ENCODE measurements at places on chromosomes 2 and 18.

GRCh38 chr2:12050396-12050795 is 304.0 kb downstream of the LPIN1 start:
- DNase-seq, result no peak

DNA sequence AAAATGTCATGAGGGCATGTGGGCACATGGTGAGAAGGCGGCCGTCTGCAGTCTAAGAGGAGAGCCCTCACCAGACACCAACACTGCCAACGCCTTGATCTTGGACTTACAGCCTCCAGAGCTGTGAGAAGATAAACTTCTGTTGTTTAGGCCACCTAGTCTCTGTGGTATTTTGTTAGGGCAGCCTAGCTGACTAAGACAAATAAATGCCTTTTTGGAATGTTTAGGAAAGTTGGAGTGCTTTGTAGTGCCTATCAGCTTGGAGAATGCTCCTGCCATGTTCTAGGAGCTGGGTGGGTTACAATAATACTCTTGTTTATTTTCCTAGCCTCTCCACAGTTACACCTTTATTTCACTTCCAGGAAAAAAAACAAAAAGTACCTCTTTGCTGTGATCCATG is 92.0 kb downstream of the SPP2 start:
- DNase-seq, result no peak

- DNase-seq, result no peak
Measured at GRCh38 chr2:205435970-205436369, 246.3 kb upstream of the NRP2 start.

DNA sequence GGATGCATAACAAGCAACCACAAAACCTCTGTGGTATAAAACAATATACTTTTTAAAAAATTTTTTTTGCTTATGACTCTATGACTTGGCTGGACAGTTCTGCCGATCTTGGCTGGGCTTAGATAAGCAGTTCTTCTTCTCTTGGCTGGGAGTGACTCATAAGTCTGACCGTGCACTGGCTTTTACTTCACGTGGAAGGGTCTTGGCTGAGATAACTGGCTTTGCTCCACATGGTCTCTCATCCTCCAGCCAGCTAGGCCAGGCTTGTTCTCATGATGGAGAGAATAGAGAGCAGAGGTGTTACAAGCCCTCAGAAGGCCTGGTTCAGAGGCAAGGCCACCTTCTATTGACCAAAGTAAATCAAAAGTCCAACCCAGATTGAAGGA is 178.9 kb upstream of the SERPINE2 start:
- no peak for DNase-seq

DNA sequence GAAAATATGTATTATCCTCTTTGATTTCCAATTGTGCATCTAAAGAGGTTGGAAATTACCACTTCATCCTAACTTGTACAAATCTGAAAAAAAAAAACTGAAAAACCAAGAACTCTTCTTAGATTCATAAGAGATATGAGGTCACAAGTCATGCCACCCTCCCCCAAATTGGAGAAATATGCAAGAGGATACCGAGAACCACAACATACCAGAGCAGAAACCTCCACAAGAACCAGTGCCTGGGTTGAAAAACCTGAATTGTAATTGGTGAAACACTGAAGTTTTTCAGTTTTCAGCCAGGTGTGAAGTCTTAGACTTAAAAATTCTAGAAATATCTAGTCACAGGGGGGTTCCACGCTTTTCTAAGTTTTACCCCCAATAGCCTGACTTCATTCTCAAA is 1029.5 kb upstream of the LRRTM1 start:
- no peak for DNase-seq

DNA sequence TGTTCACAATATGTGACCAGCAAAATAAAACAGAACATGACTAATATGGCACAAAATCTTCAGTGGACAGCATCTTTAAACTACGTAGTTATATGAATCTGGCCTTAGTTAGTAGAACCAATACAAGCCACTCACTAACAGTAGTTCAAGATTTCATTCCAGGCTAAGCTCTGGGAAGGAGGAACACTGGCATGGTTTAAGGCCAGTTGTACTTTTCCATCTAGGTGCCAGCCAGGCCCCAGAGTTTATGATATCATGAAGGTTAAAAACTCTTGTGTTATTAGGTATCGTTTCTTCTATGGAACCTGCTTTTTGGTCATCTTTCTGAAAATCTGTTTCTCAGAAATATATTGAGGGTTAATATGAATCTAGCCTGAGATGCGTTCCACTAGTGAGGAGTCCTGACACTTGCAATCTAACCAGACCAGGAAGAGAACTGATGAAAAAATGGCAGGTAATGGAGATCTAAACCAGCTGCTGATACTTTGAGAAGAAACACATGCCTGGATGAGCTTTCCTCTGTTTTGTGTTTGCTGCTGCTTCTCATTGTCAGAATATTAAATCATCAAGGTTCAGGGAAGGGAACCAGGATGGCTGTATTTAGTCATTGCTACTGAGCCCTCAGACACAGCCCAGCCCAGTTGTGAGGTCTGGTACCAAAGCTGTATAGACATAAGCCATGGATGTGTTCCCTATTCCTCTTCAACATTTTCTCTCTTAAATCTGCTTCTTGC is 182.8 kb upstream of the SETBP1 start:
- DNase-seq, result no peak

DNA sequence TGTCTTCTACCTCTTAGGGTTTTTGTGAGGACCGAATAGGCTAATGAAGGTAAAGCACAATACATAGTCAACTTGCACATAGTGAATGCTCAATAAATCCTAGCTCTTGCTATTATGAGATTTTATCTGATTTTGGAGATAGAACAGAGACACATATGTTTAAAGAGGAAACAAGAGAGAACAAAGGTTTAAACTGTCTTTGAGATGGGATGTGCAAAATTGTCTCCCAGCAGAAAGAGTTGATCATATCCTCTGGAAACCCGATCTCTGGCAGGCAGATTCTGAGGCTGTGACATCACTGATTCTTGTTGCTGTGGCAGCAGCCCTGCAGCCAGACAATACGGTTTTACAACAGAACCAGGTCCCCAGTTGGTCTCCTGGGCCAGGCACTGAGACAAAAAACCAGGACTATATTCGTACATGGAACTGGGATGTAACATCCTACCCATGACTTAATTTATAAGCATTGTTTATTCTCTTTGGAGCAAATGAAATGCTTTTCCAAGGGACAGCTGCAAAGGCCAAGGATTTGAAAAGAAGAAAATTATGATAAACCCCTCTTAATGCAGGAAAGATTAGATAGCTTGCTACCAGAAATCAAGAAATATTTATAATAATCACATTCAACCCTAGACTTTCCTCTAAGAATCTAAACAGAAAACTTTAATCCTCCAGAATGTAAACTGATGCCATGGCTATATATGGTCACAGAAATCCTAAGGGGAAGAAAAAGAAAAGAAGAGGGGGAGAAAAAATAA is 80.2 kb downstream of the SLC8A1 start:
- no peak for DNase-seq

GRCh38 chr2:152485954-152486736 is 151.2 kb downstream of the FMNL2 start:
- DNase-seq, result no peak

DNA sequence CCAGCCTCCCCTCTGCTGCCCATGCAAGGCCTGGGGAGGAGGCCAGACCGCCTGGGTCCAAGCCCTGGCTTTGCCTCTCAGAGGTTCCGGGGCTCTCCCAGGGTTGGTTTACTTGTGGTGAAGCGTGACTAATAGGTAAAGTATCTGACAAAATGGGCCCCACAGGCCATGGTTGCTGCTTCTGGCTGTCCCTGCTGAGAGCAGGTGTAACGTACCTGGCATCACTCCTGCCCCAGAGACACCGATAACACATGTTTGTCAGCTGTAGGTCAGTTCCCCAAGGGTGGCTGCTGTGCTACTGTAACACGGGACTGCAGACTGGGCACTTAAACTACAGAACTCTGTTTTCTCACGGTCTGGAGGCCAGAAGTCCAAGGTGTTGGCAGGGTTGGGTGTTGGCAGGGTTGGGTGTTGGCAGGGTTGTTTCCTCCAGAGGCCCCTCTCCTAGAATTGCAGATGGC is 34.1 kb downstream of the ODC1 start:
- no peak for DNase-seq

- DNase-seq, result no peak
Measured at GRCh38 chr2:169468841-169469240, 10.5 kb upstream of the BBS5 start.

DNA sequence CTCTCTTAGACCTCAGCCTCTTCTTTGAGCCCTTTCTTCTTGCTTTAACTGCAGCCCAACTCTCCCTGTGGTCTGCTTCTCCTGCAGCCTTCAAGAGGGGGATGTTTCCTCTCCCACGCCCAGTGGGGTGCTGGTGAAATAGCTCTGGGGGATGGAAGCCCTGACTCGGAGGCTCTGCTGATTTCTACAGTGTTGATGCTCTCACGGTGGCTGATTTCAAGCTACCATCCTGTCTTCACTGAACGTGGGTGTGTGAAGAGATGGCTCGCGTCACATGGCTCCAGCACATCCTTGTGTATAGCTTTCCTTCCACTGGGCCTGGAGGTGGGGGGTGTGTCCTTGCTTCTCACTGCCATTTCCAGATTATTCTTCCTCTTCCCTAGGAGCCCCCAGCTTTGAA is 20.0 kb downstream of the MPP4 start:
- DNase-seq, result no peak

DNA sequence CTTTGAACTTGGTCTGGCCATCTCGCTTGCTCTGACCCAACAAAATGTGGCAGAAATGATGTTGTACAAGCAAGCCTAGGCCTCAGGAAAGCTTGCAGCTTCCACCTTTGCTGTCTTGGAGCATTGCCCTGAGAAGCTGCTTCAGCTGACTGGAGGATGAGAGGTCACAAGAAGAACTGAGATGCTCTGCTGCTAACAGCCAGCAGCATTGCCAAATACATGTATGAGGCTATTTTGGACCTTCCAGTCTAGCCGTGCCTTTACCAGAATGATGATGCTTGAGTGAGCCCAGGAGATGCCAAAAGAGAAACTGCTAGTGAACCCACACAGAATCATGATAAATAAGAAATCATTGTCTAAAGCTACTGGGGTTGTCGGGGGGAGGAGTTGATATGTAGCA is 13.2 kb upstream of the ITGAV start:
- no peak for DNase-seq

DNA sequence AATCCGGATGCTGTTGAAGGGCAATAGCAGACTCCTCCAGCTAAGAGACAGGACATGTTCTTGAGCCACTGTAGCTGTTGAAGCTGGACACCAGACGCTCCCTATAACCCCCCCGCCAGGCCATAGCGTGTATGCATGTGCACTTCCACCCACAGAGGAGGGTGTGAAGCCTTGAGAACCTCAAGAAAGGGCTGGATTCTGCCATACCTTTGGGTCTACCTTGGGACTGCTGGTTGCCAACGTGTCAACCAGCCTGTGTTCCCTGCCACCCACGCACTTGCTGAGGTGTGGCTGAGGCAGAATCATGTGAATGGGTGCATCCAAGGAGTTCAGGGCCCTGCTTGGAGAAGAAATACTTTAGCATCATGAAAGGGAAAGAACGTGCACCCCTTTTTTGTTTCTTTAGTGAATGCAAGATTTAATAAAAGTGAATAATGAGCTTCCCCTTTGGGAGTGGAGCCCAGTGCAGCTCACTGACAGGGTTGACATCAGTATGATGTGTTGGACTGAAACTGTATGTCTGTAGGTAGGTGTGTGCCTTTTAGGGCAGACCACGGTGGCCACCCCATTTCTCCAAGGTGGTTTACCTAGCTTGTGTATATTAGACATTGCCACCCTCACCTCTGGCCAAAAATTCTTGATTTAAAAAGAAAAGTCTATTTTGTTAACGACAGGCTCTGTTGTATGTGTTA is 198.3 kb downstream of the MGAT5 start:
- DNase-seq, result no peak

DNA sequence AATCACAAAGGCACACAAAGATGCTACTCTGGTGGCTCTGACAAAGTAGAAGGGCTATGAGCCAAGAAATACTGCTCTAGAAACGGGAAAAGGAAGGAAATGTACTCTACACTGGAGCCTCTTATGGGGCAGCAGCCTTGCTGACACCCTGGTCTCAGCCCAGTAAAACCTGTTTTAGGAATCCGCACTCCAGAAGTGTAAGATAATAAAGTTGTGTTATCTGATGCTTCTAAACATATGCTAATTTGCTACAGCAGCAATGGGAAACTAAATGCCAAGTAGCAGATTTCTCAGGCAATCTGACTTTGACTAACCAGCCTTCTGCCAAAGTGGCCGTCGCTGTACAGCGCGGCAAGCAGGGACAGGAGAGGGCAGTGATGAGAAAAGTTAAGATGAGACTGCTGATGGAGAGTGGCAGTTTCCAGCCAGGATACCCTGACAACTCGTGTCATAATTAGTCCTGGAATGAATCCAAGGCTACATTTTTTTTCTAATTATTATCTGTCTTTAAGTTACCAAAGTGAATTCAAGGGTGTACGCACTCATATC is 99.0 kb downstream of the NETO1 start:
- DNase-seq, result no peak

- DNase-seq, result no peak
Measured at GRCh38 chr2:225041851-225042799, at the start of gene DOCK10. DOCK10 (minus strand) TSS chr2:225042468; CDS start chr2:225042374, 94 bp downstream.

- DNase-seq, result no peak
Measured at GRCh38 chr2:235314371-235314930, 179.4 kb upstream of the AGAP1 start.

DNA sequence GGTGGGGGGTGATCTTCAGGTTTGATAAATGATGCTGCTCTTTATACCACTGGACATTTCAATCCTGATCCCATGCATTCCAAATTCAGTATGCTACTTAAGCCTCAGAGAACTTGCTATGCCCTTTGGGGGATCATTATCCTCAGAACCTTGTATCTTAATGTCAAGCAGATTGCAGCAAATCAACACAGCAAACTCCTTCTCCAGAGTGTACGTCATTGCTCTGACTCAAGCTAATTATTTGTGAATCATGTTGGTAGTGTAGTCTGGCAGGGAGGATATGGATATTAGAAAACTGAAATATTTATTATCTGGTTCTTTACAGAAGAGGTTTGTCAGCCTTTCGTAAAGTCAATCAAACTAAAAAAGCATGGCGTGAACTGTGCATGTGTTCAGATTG is 562.5 kb upstream of the FAM98A start:
- DNase-seq, result no peak

- DNase-seq, result no peak
Measured at GRCh38 chr2:98617149-98617548, 8.8 kb downstream of the UNC50 start.

GRCh38 chr2:238134393-238134785 is 4.1 kb upstream of the KLHL30 start:
- DNase-seq, result no peak

GRCh38 chr2:101560780-101561315 is 85.9 kb upstream of the RFX8 start:
- DNase-seq, result no peak

DNA sequence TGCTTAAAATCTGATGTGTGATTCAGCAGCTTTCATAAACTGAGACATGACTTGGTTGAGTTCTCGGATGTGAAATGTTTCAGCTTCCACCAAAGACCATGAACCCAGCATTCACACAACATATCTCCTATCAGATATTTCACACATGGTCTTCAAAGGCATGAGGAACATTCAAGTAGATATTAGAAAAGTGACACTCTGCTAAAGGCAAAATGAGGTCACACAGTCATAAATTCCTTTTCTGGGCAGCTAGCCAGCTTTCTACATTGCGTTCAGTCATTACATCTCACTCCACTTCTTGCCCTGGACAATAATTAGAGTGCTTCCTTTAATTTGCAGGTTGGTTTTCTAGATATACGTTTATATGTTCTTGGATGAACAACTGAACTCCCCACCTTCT is 96.7 kb downstream of the GAREM1 start:
- DNase-seq, result no peak
